Natural killer cell treated with Interleukin-12 subunit alpha and Interleukin-12 subunit beta and Interleukin-15 and Interleukin-18, amount 100 ng/mL, for 72 hours (primary cell): ENCODE measurements at places on chromosomes 11 and 22. TPM values are rescaled to one million over a fixed set of nuclear protein-coding genes. Genes with fewer than 3 reads are reported as not detected.

GRCh38 chr22:34804604-34805003 lies 261.4 kb upstream of the ISX start:
- no peak for DNase-seq

The GTSE1 gene
- 34.6 TPM for total RNA-seq

GRCh38 chr11:44530413-44531115 lies 34.9 kb upstream of the CD82 start:
- DNase-seq = no peak

DNA sequence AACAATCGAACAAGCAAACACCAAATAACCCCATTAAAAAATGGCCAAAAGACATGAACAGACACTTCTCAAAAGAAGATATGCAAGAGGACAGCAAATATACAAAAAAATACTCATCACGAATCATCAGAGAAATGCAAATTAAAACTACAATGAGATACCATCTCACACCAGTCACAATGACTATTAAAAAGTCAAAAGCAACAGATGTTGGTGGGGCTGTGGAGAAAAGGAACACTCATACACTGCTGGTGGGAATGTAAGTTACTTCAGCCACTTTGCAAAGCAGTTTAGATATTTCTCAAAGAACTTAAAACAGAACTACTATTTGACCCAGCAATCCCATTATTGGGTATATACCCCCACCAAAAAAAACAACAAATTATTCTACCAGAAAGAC lies 51.3 kb upstream of the FLI1 start:
- DNase-seq = no peak
